ENCODE measurements at places on chromosomes 5 and 9.

DNA sequence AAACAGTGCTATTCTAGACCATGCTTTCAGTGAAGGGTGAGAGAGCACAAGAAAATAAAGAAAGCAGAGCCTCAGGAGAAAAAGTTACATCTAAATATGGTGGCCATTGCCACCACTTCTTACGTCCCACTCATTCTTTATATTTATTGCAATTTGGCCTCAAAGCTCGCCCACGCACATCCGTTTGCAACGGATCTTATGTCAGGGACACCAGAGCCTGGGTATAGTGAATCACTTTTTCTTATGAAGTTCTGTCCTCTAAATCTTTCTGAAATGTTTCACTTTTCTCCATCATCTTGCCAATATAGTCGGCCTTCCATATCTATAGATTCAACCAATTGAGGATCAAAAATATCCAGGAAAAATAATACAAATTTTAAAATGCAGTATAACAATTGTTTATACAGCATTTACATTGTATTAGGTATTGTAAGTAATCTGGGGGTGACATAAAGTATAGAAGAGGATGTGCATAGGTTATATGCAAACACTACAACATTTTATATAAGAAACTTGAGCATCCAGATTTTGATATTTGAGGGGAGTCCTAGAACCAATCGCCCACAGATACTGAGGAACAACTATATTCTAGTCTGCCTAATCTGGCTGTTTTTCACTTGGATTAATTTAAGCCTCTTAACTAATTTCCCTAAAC, 35.2 kb downstream of the GOLPH3 start:
- no peak for ATAC-seq

GRCh38 chr5:142063878-142064331, 44.7 kb upstream of the NDFIP1 start:
- ATAC-seq: no peak

DNA sequence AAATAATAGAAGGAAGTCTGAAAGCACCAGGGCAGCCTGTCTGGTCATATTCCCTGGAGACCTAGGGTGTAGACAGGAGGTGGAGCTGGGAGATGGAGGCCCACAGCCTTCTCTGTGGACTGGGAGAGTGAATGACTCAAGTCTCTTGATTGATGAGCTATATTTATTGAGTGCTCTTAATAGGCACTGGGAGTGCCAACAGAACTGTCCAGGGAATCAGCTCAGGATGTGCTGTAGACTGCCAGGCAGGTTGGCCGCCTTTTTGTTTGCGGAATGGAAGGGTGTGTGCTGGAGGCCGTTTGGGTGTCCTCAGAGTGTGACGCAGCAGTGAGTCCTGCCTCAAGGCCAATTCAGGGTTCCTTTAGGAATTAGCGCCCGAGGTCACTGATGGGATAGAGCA, 33.4 kb upstream of the POMT1 start:
- ATAC-seq: no peak

GRCh38 chr5:139666551-139666950, 18.4 kb downstream of the CXXC5 start:
- no peak for ATAC-seq

- no peak for ATAC-seq
Observed at GRCh38 chr5:14851050-14851419, 20.5 kb downstream of the ANKH start.

- ATAC-seq: no peak
Observed at GRCh38 chr5:40399349-40399748, 280.4 kb upstream of the PTGER4 start.

DNA sequence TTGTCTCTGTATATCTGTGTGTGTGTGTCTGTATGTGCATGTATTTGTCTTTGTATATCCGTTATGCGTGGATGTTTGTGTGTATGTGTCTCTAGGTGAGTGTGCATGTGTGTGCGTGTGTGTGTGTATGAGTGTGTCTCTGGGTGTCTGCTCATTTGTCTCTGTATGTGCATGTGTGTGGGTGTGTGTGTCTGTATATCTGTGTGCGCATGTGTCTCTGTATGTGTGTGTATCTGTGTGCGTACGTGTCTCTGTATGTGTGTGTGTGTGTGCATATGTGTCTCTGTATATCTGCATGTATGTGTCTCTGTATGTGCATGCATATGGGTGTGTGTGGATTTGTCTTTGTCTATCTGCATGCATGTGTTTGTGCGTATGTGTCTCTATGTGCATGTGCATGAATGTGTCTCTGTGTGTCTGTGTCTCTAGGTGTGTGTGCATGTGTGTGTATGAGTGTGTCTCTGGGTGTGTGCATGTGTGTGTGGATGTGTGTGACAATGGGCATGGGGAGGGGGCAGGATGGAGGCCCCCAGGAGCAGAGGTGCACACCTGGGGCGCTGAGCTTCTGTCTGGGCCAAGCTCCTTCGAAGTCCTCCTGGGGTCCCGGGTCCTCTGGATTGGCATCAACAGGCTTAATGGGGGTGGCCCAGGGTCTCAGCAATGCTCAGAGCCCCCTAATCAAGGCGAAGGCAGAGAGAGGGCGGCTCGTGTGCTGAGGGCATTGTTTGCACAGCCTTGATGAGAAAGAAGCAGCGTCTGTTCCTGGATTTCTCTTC, 373.4 kb upstream of the IRX4 start:
- no peak for ATAC-seq

DNA sequence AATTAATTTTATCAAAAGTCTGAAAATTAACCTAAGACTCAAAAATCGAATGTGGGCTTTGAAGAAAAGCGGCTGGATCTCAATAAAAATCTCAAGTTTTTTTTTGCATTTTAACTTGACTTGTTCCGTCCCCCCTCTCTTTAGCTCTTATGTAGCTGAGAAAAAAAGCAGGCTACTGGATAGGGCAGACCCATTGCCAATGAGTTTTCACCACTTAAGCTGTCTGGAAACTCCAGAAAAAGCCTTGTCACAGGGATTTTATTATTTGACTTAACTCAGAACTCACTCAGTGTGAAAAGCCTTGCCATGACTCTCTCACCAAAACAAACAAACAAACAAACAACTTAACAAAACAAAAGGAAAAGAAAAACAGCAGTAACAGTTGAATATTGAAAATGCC, 247.4 kb downstream of the CDH9 start:
- no peak for ATAC-seq

GRCh38 chr5:76104027-76104426, 20.8 kb downstream of the SV2C start:
- ATAC-seq: no peak

GRCh38 chr9:124263800-124264426, 6.2 kb downstream of the NEK6 start:
- no peak for ATAC-seq

- ATAC-seq: no peak
Observed at GRCh38 chr5:68193481-68194036, 22.0 kb upstream of the PIK3R1 start.

GRCh38 chr5:145988993-145989392, 52.6 kb downstream of the SH3RF2 start:
- ATAC-seq: no peak

DNA sequence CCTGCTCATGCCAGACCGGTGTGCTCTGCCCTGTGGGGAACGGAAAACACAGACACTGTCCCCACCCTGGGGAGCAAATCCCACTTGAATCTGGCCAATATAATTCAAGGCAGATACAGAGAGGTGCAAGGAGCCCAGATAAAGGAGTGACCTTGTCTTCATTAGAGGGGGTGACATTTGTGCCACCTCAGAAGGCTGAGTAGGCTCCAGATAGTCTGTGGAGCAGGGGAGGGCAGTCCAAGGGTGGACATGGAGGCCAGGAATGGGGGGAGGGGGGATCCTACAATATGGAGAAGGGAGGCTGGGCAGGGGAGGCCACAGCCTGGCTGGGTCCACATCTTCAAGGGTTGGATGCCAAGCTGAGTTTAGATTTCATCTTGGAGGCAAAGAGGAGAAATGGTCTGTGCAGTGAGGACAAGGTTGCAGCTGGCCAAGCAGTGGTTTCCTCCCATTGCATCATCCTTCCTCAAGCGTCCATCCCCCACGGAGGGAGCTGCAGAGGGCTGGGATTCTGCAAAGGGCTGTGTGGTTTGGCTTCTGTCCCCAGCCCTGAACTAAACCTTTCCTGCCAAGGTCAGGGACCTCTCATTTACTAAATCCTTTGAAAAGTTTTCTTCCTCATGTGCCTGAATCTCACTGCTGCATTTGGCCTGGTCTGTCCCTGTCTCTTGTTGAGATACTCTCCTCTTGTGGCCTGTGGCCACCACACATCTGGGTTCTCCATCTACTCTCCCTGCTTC, 60.1 kb downstream of the GALNT12 start:
- ATAC-seq: peak; percentile 35

- ATAC-seq: peak; percentile 81
Observed at GRCh38 chr9:21110708-21111576, 30.7 kb downstream of the IFNW1 start.

- no peak for ATAC-seq
Observed at GRCh38 chr5:35830587-35830986, 26.1 kb upstream of the IL7R start.

- no peak for ATAC-seq
Observed at GRCh38 chr9:134967547-134967930, 49.8 kb upstream of the FCN1 start.
